RCC 7860 (cell line): ENCODE measurements at places on chromosomes 3 and 15.
A peak's percentile ranks its signal among the peaks of the same experiment; 100 is the strongest.

DNA sequence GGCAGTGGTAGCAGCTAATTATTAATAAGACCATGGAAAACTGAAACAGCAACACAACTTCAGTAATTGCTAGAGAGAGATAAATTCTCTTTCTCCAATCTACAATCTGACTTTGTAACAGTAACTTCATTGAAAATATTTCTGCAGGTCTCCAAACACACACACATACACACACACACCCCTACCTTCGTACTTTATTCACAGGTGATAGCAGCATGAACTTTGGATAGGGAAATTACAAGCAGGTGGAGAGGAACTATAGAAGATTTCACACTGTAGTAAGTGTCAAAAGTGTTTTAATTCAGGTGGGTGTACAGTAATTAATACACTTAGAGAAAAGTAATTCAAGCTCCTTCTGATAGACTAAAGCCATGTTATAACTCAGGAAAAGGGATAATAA lies 587.5 kb downstream of the TUSC7 start:
- DNase-seq = no peak

GRCh38 chr15:90790057-90790456 lies 72.9 kb downstream of the BLM start:
- DNase-seq = no peak

DNA sequence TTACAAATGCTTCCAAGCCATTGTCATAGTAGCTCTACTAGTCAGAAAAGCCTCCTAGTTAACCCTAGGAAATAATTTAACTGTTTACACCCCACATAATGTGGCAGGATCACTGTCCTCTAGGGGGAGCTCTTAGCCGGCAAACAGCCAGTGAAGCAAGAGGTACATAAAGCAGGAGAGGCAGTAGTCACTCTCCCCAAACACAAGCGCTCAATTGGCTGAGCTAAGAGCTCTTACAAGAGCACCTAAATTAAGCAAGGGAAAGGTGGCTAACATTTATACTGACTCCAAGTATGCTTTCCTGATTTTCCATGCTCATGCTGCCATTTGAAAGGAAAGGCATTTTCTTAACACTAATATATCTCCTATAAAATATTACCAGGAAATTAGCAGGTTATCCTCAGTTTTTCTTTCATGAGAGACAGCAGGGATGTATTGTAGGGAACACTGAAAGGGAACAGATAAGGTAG lies 37.6 kb downstream of the NCEH1 start:
- peak; percentile 65 for DNase-seq

DNA sequence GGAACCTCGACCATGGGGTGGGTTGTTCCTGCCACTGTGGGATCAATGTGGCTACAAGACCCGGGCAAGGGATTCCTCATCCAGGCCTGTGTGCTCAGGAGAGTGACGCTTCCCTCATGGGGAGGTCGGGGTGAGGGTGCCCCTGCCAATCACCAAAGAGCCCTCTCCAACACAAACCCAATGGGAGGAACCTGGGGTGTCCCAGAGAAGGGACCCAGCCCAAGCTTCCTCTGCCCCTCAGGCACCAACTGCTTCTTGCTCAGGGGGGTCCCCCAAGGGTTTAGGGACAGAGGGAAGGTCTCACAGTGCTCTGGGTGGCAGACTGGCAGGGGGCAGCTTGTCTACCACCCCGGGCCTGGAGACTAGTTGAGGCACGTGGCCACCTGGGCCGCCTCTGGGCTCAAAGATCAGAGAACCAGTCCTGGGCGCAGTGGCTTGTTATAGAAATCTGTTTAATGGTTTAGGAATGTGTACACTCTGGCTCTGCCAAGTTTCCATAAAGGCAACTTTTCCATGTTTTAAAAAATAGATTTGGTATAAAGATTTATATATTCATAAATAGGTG lies 26.6 kb downstream of the GP9 start:
- DNase-seq = no peak

- no peak for DNase-seq
Measured at GRCh38 chr3:156323466-156323865, 203.1 kb downstream of the KCNAB1 start.

DNA sequence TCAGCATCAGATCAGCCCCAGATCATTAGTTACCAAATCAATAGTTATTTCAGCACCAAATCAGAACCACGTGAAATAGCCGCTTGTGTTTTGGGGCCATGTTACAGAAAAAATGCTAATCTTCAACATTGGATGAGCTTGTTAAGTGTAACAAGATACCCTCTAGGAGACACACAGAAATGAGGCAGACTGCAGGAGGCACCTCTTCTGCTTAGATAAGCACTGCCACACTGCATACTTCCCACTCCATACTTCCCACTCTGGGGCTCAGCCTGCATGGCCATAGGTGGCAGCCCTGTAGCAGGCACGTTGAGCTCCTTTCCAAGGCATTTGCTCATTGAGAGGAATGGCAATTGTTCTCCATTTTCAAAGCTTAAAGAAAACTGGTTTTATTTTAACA lies 73.3 kb downstream of the CHCHD6 start:
- DNase-seq = no peak

DNA sequence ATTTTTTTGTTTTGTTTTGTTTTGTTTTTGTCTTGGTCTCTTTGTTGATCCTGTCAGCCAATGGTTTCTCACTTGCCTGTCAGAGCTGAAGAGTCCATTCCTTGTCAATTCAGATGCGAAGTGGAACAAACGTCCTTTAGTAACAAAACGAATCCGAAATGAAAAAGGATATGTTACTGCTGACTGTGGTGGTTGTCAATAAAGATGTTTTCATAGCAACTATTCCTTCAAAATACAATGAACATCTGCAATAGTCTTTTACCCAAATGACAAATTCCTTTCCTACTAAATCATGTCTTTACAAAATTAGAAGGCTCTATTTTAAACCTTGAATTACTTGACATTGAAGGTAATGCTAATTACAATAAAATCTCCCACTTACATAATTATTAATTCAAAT lies 134.7 kb downstream of the SERPINI1 start:
- DNase-seq = no peak

GRCh38 chr3:150365132-150365604 lies 42.9 kb upstream of the TSC22D2 start:
- peak; percentile 91 for DNase-seq

DNA sequence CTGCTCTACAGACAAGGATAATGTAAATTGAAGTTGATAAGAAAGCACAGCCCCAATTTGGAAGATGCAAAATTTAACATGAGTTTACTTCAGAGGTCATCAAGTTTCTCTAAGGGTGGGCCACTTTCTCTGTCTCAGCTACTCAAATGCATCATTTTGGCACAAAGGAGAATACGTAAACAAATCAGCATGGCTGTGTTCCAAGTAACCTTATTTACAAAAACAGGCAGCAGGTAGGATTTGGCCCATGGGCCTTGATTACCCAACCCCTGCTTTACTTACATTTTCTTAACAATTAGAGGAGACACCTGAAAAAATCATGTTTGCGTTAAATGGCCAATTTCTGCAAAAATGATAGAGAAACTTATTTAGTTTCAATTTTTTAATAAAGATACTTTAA lies 181.7 kb downstream of the GBE1 start:
- no peak for DNase-seq

GRCh38 chr3:87077355-87077754 lies 86.4 kb upstream of the VGLL3 start:
- no peak for DNase-seq

DNA sequence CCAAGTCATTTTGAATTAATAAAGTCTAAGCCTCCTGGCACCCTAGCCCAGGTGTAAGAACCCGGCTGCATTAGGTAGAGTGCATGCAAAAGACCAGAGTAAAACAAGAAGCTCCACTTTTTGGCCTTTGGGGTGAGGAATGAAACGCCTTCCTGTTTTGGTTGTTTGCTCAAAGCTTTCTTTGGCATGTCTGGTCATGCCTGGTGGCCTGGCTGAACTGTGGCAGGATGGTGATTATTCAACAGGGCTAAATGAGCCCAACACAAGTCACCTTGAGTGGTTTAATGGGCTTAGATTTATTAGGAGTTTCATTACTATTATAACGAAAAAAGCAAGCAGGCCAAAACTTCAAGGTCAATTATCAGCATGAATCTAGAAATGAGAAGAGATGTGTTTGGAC lies 40.9 kb upstream of the LDHAL6B start:
- no peak for DNase-seq
